ENCODE measurements at places on chromosomes 16 and 17. TPM values are rescaled to one million over a fixed set of nuclear protein-coding genes. Genes with fewer than 3 reads are reported as not detected.
A peak's percentile ranks its signal among the peaks of the same experiment; 100 is the strongest.

- DNase-seq: peak; percentile 15
These were observed 54.4 kb upstream of the RCVRN start for GRCh38 chr17:9959377-9959981.

The CHTF18 gene
- 1.6 TPM for total RNA-seq

The RAB26 gene
- total RNA-seq: 0.90 TPM

The CACNG4 gene
- total RNA-seq: not detected

DNA sequence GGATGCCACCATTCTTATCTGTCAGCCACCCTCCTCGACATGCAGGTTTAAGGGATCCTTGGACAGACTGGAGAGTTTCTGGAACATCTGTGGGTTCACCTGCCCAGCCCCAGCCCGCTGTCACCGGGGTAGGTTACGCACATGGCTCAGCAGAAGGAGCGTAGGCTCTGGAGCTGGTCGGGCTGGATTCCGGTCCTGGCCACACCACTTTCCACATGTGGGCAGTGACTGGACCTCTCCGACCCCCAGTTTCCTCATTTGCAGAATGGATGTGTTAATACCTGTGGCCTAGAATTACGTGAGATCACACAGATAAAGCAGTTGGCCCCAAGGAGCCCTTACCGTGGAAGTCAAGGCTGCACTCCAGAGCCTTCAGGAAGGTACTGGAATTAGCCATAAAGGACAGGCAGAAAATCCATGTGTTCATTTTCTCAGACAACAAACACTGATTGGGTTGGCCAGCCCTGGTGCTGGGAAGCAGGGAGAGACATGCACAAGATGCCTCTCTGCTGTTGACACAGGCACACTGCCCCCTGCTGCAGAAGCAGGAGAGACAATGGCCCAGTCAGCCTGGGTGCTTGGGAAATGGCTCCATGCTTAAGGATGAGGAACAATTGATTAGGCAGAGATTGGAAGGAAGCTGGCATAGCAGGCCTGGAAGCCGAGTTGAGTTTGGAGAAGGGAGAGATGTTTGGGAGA, 58.8 kb downstream of the SF3B3 start:
- no peak for DNase-seq

The TBC1D3G gene
- total RNA-seq: not detected

The ACSM2A gene
- total RNA-seq: not detected

DNA sequence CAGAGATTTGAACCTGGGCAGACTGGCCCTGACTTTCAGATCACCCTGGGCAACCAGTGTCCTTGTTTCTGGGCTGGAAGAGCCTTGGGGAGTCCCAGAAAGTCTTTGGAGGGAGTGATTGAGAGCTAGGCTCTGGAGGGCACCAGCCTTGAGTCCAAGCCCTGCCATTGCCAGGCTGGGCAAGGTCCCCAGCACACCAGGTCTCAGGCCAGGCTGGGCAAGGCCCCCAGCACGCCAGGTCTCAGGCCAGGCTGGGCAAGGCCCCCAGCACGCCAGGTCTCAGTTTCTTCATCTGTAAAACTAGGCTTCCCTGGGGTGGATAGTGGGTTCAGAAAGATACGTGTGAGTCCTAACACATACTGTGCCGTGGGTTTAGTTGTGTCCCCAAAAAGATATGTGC, 135.0 kb downstream of the IRF8 start:
- DNase-seq: no peak

- peak; percentile 42 for DNase-seq
These were observed 21.9 kb downstream of the C1QTNF1 start for GRCh38 chr17:79045842-79046196.

The SYNGR3 gene
- total RNA-seq: 2.9 TPM

The TSPOAP1 gene
- 0.26 TPM for total RNA-seq

DNA sequence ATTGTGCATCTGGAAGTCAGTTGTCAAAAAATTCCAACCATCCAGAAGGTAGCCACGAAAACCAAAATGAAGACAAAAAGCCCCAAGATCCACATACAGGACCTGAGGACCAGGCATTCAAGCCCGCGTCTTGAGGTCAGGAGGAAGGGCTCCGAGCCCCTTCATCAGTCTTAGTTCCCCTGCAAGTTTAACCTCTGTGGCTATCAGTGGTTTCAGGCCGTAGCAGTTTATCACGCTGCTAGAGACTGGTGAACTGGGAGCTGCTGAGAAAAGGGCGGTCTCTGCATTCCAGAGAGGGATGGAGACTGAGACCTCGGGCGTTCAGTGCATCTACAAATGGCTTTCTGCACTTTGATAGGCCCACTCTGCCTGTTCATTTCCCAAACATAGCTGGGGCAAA, 70.6 kb downstream of the IRF8 start:
- no peak for DNase-seq

DNA sequence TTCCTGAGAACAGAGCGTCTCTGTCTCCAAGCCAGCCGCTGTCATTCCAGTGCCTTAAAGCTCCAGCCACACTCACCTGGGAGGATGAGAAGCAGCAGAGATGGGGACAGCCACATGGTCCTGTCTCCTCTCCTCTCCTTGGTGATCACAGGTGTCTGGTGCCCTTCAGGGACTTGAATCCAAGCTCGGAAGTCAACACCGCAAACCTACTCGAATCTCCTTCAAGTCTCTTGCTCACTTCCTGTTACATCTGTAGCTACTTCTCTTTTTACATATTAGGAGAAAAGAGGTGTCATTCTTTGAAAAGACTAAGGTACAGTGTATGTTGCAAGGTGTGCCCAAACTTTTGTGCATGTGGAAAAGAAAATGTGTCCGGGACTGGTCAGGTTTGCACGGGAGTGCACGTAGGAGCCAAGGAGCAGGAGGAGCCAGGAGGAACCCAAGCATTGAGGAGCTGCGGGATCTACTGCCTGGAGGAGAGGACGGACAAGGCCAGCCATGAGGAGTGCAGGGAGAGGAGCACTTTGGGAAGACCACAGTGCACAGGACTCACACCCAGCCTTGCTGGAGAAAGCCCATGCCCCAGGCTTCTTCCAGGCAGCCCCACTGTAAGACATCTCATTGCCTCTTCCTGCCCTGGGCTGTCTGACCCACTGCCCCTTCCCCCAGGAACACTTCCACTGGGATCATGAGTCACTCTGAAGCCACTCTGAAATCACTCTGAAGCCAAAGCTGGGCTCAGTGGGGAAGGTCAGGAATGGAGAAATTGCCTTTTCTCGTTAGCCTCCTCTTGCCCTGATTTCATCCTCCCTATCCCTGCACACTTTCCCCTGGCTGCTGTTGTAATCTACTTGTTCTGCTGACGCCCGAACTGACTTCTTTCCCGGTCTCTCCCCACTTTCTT, at the start of gene CD300LD:
Gene CD300LD, minus strand, starts transcription at position 197 of the 904 bp plus-strand sequence. Its CDS starts 81 bp downstream, at position 116.
- DNase-seq: no peak

- DNase-seq: peak; percentile 77
These were observed 16.5 kb upstream of the SNN start for GRCh38 chr16:11651796-11652195.

The NACA2 gene
- total RNA-seq: not detected

- DNase-seq: no peak
These were observed 68.0 kb downstream of the MED13 start for GRCh38 chr17:61996916-61997605.

- no peak for DNase-seq
These were observed 71.2 kb upstream of the C16orf82 start for GRCh38 chr16:26995522-26995921.

The CCL14 gene
- not detected for total RNA-seq

The ELMO3 gene
- total RNA-seq: 25.6 TPM

GRCh38 chr16:84928679-84929420, 82.5 kb downstream of the ZDHHC7 start:
- DNase-seq: no peak

The PKD1 gene
- 56.1 TPM for total RNA-seq

The MYADML2 gene
- not detected for total RNA-seq

The ST6GALNAC1 gene
- 10.8 TPM for total RNA-seq

The TUBB3 gene
- total RNA-seq: 23.7 TPM

The KRTAP3-2 gene
- total RNA-seq: not detected

DNA sequence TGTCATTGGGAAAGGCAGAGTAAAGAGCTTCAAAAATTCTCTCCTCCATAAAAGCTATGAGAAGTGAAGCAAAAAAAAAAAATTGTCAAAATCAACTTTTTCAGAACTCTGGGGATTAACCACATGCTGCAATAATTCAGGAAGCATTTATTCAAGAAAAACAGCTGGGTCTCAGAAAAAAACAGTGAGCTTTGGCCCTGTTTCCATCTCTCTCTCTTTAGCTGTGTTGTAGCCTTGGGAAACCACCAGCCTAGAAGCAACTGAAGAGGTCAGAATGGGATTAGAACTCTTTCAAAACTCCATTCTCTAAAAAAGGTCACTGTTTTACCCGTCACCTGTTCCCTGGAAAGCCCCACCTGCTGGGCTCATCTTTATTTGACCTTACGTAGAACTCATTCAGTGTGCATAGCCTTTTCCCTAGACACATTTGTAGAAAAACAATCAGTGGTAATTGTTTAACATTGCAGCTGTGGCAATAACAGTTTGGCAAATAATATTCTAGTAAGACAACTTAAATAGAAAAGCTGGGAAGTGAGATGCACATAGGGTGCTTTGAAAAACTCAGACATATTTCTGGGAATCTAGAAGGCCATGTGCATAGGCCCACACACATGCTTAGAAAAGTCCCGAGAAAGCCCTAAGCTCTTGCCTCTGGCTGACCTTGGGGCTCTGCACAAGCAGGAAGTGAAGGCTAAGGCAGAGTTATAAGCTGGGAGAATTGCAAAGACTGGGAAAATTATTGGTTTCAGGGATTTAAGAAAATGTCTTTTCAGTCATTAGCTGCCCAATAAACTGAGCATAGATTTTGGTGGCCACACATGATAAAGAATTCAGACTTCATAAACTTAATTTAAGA, 18.0 kb downstream of the SLC5A11 start:
- DNase-seq: no peak

The OR2C1 gene
- total RNA-seq: not detected

DNA sequence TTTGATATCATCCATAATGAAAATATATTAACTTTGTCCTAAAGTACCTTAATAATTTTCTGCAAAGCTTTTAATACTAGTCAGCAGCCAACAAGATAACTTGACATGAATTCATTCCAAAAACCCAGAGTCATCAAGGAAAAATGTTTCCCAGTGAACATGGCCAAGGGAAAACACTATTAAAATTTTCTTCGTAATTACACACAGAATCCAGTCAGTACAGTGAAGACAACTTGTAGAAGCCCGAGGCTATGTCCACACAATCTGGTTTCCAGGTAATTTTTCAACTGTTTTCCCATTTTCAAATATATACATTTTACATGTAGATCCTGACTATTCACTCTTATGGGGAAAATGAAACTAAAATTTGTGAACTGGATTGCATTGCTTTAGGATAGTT, 600.9 kb downstream of the CDH8 start:
- no peak for DNase-seq

DNA sequence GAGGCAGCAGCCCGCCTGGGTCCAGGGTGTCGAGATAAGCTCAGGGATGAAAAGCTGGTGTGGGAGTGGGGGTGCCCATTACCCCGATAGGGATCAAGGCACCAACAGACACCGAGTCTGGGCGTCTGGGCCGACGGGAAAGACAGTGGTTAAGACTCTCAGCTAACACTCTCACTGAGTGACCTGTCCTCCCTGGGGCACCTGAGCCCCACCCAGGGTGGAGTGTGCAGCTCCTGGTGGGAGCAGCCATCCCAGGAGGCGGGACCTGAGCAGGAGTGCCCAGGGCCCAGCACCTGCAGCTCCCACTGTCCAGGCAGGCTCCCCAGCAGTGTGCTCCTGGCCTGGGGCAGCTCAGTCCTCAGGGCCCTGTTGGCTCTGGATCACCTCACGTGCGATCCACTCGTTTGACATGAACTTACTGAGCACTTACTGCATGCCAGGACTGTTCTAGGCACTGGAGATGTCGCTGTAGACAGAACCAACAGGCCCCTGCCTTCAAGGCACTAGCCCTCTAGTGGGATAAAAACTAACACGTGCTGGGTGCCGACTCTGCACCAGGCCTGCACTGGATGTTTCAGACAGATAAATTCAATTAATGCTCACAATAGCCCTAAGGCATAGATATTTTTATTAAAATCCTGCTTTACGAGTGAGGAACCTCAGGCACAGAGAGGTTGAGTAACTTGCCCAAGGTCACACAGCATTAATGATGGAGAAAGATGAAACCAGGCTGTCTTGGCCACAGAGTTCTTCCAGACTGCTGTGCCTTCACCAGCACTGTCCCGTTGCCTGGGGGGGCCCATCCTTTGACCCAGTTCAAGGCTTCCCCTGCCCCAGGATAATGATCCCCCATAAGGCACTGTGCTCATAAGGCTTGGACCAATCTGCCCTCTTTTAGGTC, 1.9 kb downstream of the EVPLL start:
- DNase-seq: no peak

- no peak for DNase-seq
These were observed 14.0 kb downstream of the NAGPA start for GRCh38 chr16:5019775-5020174.

DNA sequence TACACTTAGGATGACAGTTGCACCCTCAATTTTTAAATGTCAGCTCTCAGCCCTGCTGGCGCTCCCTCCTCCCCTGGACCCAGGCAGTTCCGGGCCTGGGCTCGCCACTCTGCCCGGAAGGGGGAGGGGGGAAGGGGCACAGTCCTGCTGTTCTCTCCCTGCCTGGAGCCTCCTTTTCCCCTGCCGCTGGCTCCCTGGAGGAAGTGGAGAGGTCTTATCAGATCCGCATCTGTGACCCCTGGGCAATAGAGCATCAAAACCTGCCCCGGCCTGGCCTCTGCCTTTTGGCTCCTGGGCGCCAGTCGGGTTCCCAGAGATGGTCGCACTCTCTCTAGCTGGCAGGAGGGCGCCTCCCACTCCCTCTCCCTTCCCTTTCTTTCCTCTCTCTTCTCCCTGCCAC, 149.3 kb downstream of the IRF8 start:
- DNase-seq: no peak

DNA sequence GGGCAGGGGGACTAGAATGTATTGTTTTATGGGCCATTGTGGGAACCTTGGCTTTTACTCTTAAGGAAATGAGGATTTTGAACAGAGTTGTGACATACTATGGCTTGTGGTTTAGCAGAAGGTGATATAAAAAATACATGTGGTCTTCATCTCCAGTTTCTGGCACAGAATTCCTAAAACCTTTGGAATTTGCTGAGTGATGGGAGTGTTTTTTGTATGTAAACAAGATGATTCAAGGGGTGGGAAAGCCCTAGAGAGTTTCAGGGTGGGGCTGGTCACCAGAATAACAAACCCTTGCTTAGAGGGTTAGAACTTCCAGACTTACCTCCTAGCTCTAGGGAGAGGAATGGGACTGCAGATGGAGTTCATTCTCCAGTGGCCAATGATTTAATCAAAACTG, 316.1 kb downstream of the PHKB start:
- peak; percentile 69 for DNase-seq

DNA sequence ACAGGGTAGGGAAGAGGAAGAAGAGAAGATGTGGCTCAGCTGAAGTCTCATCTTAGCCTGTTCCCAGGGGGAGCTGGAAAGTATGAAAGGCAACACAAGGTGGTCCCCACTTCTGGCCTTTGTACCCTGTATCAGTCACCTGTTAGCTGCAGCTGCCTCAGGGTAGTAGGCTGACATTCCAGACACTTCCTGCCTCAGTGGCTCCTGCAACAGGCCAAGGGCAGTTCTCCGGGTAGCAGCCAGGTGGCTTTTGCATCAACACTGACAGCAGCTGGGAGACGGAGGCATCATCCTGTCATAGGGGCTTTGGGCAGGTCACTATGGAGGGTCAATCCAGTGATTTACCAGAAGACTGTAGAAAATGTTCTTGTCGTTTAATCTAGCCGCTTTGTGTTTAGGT, 124.0 kb downstream of the RGS9 start:
- no peak for DNase-seq

GRCh38 chr16:85114909-85115567, 2.8 kb upstream of the CIBAR2 start:
- DNase-seq: peak; percentile 62

Data from bronchial epithelial cell (primary cell).